Activated T-helper 2 cell treated with anti-CD3 and anti-CD28 coated beads, Interferon-gamma antibody, Interleukin-2, Interleukin-4, amounts not matched to agents 10 μg/mL and 5 μg/mL and 100 μg/mL, durations not matched to agents 14 hours and 24 hours and 36 hours (primary cell): ENCODE measurements at places on chromosomes 16 and 17. TPM values are rescaled to one million over a fixed set of nuclear protein-coding genes. Genes with fewer than 3 reads are reported as not detected.

The CA4 gene
- total RNA-seq = not detected in 2 replicates

GRCh38 chr16:57231821-57232350 is 13.2 kb upstream of the ARL2BP start:
- no peaks in the 10 kb centered on the region for H3K27me3 ChIP-seq
- no peak for DNase-seq
- no peak overlapping the region for H3K4me3 ChIP-seq
- H3K36me3 ChIP-seq = peaks cover 70% of the 10 kb centered on the region

GRCh38 chr16:81466356-81466980 is 21.9 kb downstream of the CMIP start:
- peaks cover 29% of the 10 kb centered on the region for H3K36me3 ChIP-seq
- DNase-seq = no peak
- no peak overlapping the region for H3K27ac ChIP-seq

GRCh38 chr16:87853411-87854052 is 15.8 kb downstream of the SLC7A5 start:
- peaks cover 88% of the 10 kb centered on the region for H3K36me3 ChIP-seq
- peak overlapping the region; percentile 64 for H3K4me3 ChIP-seq
- no peaks in the 10 kb centered on the region for H3K27me3 ChIP-seq
- peak overlapping the region; percentile 83 for H3K27ac ChIP-seq

DNA sequence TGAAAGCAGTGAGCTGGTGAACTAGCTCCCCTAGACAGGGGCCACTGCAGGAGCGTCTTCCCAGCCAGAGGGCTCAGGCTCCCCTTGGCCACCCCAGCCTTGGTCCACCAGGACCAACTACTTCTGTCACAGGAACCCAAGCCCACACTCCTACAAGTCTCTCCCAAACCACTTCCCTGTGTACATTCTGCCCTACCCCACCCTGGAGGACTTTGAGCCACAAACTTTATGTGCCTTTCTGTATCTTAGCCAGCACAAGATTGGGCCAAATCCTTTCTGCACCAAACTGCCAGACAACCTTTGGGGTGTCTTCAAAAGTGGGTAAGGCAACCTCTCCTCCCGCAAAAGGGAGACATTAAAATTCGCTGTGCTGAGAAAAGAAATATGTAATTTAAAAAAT is 31.6 kb downstream of the EFCAB5 start:
- no peak overlapping the region for H3K4me3 ChIP-seq
- DNase-seq = no peak
- no peak overlapping the region for H3K27ac ChIP-seq
- no peaks in the 10 kb centered on the region for H3K36me3 ChIP-seq

The USP43 gene
- 0.07 and 0.09 TPM in 2 replicates for total RNA-seq

- H3K27me3 ChIP-seq = no peaks in the 10 kb centered on the region
- H3K36me3 ChIP-seq = no peaks in the 10 kb centered on the region
- H3K27ac ChIP-seq = no peak overlapping the region
Measured at GRCh38 chr16:5982979-5983378, 885.4 kb upstream of the EEF2KMT start.

The LGALS9B gene
- total RNA-seq = not detected in 2 replicates

- no peaks in the 10 kb centered on the region for H3K36me3 ChIP-seq
- H3K27me3 ChIP-seq = peaks cover 84% of the 10 kb centered on the region
- DNase-seq = no peak
- no peak overlapping the region for H3K4me3 ChIP-seq
- no peak overlapping the region for H3K27ac ChIP-seq
- H3K4me1 ChIP-seq = no peaks in the 10 kb centered on the region
Measured at GRCh38 chr17:48751733-48752398, 23.3 kb upstream of the HOXB13 start.

The B9D1 gene
- 6.7 TPM in 2 replicates for total RNA-seq

DNA sequence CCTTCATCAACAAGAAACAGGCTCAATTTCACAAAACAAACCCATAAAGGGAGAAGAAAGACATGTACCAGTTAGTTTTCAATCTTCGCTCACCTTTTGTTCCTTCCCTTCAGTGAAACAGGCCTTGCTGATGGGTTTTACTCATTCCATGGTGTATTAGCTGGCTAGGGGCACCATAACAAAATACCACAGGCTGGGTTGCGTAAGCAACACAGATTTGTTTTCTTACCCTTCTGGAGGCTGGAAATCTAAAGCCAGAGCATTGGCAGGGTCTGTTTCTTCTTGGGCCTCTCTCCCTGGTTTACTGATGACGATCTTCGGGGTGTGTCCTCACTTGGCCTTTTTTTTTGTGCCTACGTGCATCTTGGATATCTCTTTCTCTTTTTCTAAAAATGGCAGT is 383.4 kb upstream of the RBFOX1 start:
- DNase-seq = no peak
- H3K27ac ChIP-seq = no peak overlapping the region
- H3K4me1 ChIP-seq = no peaks in the 10 kb centered on the region
- H3K27me3 ChIP-seq = no peaks in the 10 kb centered on the region
- no peaks in the 10 kb centered on the region for H3K36me3 ChIP-seq

DNA sequence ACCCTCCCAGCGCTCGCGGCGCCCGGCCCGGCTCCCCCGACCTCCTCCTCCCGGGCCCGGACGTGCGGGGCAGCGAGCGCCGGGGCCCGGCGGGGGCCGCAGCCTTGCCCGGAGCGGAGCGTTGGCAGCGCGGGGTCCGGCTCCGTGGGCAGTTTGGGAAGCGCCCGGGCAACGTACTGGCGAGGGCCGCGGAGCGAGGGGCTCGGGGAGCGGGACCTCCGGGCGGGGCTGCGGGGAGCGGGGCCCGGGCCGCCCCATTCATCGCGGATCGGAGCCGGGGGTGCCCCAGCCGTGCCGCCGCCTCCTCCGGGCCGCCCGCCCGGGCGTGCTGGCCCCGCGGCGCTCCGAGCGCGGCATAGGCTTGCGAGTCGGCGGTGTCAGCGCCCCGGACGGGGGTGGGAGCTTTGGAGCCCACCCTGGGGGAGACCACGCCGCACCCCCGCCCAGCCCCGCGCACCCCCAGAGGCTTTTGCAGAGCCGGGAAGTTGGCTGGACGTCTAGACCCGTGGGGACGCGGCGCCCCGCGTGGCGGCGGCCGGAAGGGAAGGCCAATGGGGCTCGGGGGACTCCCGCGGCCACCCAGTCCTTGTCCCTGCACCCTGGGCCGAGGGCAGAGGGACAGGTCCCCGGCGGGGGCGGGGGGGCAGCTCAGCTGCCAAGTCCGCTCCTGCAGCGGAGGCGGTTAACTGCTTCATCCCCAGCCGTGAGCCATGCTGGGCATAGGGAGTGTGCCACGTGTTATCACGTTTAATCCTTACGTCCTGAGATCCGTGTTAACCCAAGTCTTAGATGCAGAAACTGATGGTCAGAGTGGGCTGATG is 852 bp downstream of the ZNF469 start:
- H3K27ac ChIP-seq = no peak overlapping the region
- H3K4me3 ChIP-seq = no peak overlapping the region

The KRT20 gene
- not detected in 2 replicates for total RNA-seq

DNA sequence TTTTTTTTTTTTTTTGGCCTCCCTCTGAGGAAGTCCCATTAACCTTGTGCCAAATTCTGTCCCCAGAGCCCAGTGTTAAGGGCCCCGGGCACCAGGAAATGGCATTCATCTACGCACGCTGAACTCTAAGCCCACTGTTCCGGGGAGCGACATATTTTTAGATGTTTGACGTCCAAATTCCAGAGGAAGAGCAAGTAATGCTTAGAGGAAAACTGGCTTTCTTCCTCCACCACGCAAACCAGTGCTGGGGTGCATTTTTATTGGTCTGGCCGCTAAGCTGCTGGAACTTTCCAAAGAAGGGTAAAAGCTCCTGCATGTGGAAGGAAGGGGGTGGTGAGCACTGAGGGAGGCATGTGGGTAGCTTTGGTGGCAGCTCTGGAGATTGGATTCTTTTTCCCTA is 8.3 kb downstream of the WFDC1 start:
- H3K27ac ChIP-seq = no peak overlapping the region
- no peak overlapping the region for H3K4me3 ChIP-seq
- no peaks in the 10 kb centered on the region for H3K27me3 ChIP-seq
- H3K4me1 ChIP-seq = no peaks in the 10 kb centered on the region

DNA sequence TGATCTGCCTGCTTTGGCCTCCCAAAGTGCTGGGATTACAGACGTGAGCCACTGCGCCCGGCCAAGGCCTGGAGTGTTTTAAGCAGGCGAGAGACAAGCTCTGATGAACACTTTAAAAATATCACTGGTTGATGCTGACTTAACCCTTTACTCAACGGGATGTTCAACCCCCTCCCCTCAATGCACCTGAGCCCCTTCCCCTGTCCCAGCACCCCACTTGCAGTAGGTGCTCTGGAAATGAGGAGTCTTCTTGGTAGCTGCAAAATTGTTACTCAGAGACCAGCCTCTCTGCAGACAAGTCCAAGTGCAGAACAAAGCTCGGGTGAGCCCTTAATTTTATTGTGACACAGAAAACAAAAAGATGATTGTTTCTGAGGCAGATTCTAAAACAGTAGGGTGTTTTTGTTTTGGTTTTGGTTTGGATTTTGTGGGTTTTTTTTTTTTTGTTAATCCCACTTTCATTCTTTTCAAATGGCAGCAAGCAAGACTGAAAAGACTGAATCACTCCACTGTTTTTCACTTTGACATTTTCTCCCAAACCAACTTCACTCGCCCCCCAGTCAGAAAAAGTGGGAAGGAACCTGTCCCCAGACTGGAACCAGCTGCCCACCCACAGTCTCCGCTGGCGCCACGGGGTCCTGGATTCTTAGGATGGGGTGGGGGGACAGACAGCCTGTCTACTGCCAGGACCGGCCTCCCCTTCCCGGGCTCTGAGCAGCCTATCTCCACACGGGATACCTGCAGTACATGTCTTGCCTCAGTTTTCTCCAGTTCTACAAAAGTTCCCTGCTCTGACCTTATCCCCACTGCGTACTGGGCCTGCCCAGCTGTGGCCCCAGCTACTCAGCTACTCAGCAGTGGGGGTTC is 5.2 kb upstream of the PLLP start:
- H3K27me3 ChIP-seq = peaks cover 6% of the 10 kb centered on the region
- no peak overlapping the region for H3K4me3 ChIP-seq
- no peak for DNase-seq
- peak overlapping the region; percentile 26 for H3K27ac ChIP-seq
- H3K4me1 ChIP-seq = peaks cover 14% of the 10 kb centered on the region
- H3K36me3 ChIP-seq = no peaks in the 10 kb centered on the region

DNA sequence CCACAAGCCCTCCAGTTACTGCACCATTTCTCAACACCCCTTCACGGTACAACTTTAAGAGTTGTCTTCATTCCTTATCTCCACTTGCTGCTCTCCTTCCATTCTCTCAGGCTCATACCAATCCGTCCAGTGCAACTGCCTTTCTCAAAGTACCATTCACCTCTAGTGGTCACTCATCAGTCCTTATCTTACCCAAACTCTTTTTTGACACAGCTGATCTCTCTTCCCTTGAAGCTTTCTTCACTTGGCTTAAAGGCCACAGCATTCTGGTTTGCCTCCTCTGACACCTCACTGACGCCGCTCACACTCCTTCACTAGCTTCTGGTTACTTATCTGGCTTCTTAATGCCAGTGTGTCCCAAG is 24.9 kb downstream of the UBE2G1 start:
- H3K4me3 ChIP-seq = no peak overlapping the region
- no peak for DNase-seq
- no peaks in the 10 kb centered on the region for H3K27me3 ChIP-seq
- H3K4me1 ChIP-seq = peaks cover 19% of the 10 kb centered on the region
- H3K36me3 ChIP-seq = peaks cover 2% of the 10 kb centered on the region
- H3K27ac ChIP-seq = no peak overlapping the region

- H3K27ac ChIP-seq = no peak overlapping the region
- H3K27me3 ChIP-seq = peaks cover 25% of the 10 kb centered on the region
- peaks cover 49% of the 10 kb centered on the region for H3K4me1 ChIP-seq
- peaks cover 30% of the 10 kb centered on the region for H3K36me3 ChIP-seq
- H3K4me3 ChIP-seq = peak overlapping the region; percentile 45
- DNase-seq = no peak
Measured at GRCh38 chr17:6651919-6652452, 424 bp downstream of the C17orf100 start.

- H3K27me3 ChIP-seq = no peaks in the 10 kb centered on the region
- H3K36me3 ChIP-seq = peaks cover 35% of the 10 kb centered on the region
- H3K27ac ChIP-seq = peak overlapping the region; percentile 18
Measured at GRCh38 chr17:40580140-40580539, 14.9 kb upstream of the CCR7 start.

The RUNDC3A gene
- total RNA-seq = 0.16 and 0.18 TPM in 2 replicates

DNA sequence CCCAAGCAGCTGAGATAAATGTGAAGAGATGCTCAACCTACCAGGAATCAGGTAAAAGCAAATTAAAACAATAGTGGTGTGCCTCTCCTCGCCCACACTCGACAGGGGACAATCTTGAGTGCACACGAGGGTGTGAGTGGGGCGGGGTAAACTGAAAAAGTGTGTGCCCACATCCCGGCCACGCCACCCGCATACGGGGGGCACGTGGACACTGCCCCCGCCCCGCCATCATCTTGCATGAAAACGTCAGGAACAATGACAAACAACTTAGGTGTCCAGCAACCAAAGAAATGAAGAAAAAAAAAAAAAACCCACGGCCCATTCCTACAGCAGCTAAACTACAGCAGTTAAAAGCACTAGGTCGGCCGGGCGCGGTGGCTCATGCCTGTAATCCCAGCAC is 14.1 kb downstream of the PEMT start:
- no peaks in the 10 kb centered on the region for H3K36me3 ChIP-seq
- no peaks in the 10 kb centered on the region for H3K27me3 ChIP-seq
- no peaks in the 10 kb centered on the region for H3K4me1 ChIP-seq

The HES7 gene
- total RNA-seq = 2.4 and 3.1 TPM in 2 replicates

GRCh38 chr17:38746849-38747462 is 1.2 kb downstream of the PCGF2 start:
- H3K27me3 ChIP-seq = peaks cover 28% of the 10 kb centered on the region
- H3K4me3 ChIP-seq = peak overlapping the region; percentile 75
- no peak overlapping the region for H3K27ac ChIP-seq
- no peaks in the 10 kb centered on the region for H3K36me3 ChIP-seq
- DNase-seq = no peak

GRCh38 chr17:8875436-8875835 is 8.0 kb upstream of the PIK3R6 start:
- H3K36me3 ChIP-seq = peaks cover 17% of the 10 kb centered on the region
- H3K4me1 ChIP-seq = peaks cover 5% of the 10 kb centered on the region
- H3K27me3 ChIP-seq = no peaks in the 10 kb centered on the region
- DNase-seq = no peak
